Right lobe of liver (tissue), 6 donors: ENCODE measurements at places on chromosomes 2 and 18.

DNA sequence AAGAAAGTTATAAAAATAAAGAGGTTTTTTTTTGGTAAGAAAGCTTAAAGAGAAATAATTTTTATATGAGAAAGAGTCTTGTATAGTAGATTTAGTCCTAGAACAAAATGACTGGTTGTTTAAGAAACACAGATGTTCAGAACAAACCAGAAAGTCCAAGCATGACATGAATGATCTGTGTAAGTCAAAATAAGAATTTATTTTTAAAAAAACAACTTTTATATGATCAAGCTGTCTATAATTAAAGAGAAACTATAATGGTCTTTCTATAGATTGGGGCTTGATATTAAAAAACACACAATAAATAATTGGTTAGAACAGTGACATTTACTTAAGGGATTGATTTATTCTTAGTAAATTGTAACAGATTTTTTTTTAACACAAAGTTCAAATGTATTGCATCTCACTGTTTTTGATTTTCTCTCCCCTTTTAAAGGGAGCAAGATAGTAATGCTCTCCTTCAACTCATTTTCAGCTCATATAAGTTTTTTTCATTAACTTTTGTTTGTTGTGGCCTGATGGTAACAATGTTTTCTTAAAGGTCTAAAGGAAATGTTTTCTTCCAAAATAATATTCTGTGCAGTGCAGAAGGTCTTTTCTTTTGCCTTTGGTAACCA lies 1256.8 kb downstream of the LRP1B start:
- no peaks in the 10 kb centered on the region for H3K36me3 ChIP-seq
- H3K4me1 ChIP-seq, result no peaks in the 10 kb centered on the region
- H3K4me3 ChIP-seq, result no peak overlapping the region
- H3K27ac ChIP-seq, result no peak overlapping the region
- no peak for DNase-seq

- no peak for DNase-seq
- no peaks in the 10 kb centered on the region for H3K27me3 ChIP-seq
- H3K36me3 ChIP-seq, result no peaks in the 10 kb centered on the region
- no peaks in the 10 kb centered on the region for H3K4me1 ChIP-seq
These were observed 149.8 kb downstream of the AGPS start for GRCh38 chr2:177542396-177542795.

- H3K4me3 ChIP-seq, result no peak overlapping the region
These were observed 532.2 kb downstream of the RIT2 start for GRCh38 chr18:42583283-42583731.

DNA sequence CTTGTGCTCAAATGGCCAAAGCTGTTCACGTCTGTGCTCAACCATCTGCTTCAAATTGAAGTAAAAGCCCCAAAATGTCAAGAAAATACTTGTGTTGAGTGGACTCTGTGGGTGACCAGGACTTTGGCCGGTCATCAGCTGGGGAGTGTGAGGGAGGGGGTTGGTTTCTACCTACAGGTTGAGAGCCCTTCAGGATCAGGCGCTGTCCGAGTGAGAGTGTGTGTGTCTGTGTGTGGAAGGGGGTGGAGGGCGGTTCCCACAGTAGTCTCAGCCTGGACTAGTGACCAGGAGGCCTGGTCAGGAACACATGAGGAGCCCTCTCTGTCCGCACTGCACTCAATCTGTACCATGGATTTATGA lies 34.2 kb downstream of the ATOH8 start:
- H3K27ac ChIP-seq, result peak overlapping the region; percentile 47
- no peaks in the 10 kb centered on the region for H3K27me3 ChIP-seq
- peaks cover 16% of the 10 kb centered on the region for H3K36me3 ChIP-seq
- no peaks in the 10 kb centered on the region for H3K4me1 ChIP-seq

DNA sequence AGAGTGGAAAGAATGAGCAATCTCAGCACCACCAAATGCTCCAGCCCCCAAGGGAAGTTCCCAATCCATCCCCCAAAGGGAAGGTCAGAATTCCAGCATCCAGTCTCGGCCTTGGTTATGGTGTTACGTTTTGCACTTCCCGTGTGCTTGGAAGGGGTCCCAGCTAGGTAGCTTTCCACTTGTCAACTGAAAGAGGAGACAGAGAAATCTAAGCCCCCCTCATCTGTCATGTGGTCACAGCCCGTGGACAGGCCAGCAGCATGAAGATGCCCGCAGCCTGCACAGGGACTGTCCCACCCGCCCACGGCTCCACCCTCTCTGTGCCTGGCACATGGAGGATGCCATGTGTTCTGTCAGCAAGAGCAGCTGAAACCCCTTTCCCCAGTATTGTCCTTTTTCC lies 32.1 kb downstream of the RHOB start:
- H3K27ac ChIP-seq, result no peak overlapping the region
- no peak for DNase-seq
- no peaks in the 10 kb centered on the region for H3K27me3 ChIP-seq
- H3K36me3 ChIP-seq, result no peaks in the 10 kb centered on the region
- no peaks in the 10 kb centered on the region for H3K4me1 ChIP-seq
- H3K4me3 ChIP-seq, result no peak overlapping the region

GRCh38 chr18:13211534-13211933 lies 7.0 kb upstream of the LDLRAD4 start:
- DNase-seq, result no peak
- H3K27ac ChIP-seq, result no peak overlapping the region
- no peaks in the 10 kb centered on the region for H3K36me3 ChIP-seq
- no peaks in the 10 kb centered on the region for H3K27me3 ChIP-seq
- no peak overlapping the region for H3K4me3 ChIP-seq

- H3K4me3 ChIP-seq, result no peak overlapping the region
- no peak overlapping the region for H3K27ac ChIP-seq
- H3K27me3 ChIP-seq, result no peaks in the 10 kb centered on the region
- no peak for DNase-seq
These were observed 423.3 kb downstream of the CMPK2 start for GRCh38 chr2:6442252-6442985.

- H3K36me3 ChIP-seq, result no peaks in the 10 kb centered on the region
- H3K4me1 ChIP-seq, result no peaks in the 10 kb centered on the region
- no peak overlapping the region for H3K4me3 ChIP-seq
- DNase-seq, result no peak
These were observed 75.6 kb upstream of the TTC39C start for GRCh38 chr18:23938901-23939341.

GRCh38 chr2:121037480-121037879 lies 247.5 kb downstream of the TFCP2L1 start:
- no peak overlapping the region for H3K27ac ChIP-seq
- no peaks in the 10 kb centered on the region for H3K4me1 ChIP-seq
- no peaks in the 10 kb centered on the region for H3K27me3 ChIP-seq
- no peak for DNase-seq
- no peaks in the 10 kb centered on the region for H3K36me3 ChIP-seq

DNA sequence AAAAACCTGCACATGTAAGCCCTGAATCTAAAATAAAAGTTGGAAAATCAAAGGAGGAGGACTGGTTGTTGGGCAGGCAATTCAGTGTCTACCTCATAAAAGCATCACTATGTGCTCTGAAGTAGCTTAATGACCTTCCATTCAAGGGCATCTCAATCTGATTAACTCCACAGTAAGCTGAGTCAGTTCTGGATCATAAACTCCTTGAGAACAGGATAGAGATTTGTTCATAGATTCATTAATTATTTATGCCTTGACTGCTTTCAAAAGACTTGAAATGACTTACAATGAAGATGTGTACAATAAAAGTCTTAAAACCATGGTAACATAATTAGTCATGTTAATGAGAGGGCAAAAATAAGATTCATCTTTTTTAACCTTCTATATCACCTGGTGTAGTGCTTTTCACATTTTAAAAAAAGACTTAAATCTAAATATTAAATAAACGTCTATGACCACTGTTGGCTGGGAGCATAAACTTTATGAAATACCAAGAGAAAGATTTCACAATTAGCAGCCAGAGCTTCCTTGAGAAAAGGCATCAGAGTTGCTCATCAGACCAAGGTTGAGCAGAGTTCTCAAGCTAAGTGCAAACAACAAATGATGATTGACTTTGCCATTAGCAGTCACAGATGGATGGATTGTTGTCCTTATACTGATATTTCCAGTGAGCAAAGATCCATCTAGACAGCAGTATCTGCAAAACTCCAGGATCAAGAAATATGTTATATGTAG lies 237.3 kb upstream of the THUMPD2 start:
- no peak for DNase-seq
- H3K4me1 ChIP-seq, result no peaks in the 10 kb centered on the region
- H3K4me3 ChIP-seq, result no peak overlapping the region
- H3K27me3 ChIP-seq, result no peaks in the 10 kb centered on the region
- H3K36me3 ChIP-seq, result no peaks in the 10 kb centered on the region

- no peak for DNase-seq
- H3K36me3 ChIP-seq, result no peaks in the 10 kb centered on the region
- no peak overlapping the region for H3K4me3 ChIP-seq
- H3K27ac ChIP-seq, result no peak overlapping the region
These were observed 10.7 kb downstream of the RMP24 start for GRCh38 chr18:35983147-35983546.

- peaks cover 11% of the 10 kb centered on the region for H3K4me1 ChIP-seq
- DNase-seq, result no peak
- H3K4me3 ChIP-seq, result no peak overlapping the region
- H3K36me3 ChIP-seq, result no peaks in the 10 kb centered on the region
- peaks cover 51% of the 10 kb centered on the region for H3K27me3 ChIP-seq
These were observed 10.4 kb downstream of the TBR1 start for GRCh38 chr2:161426455-161426921.

- no peak overlapping the region for H3K27ac ChIP-seq
- no peak for DNase-seq
- no peaks in the 10 kb centered on the region for H3K4me1 ChIP-seq
- peaks cover 19% of the 10 kb centered on the region for H3K36me3 ChIP-seq
- no peaks in the 10 kb centered on the region for H3K27me3 ChIP-seq
These were observed 30.8 kb downstream of the CCDC93 start for GRCh38 chr2:117983040-117983439.
